ENCODE measurements at places on chromosomes 12 and 14.

DNA sequence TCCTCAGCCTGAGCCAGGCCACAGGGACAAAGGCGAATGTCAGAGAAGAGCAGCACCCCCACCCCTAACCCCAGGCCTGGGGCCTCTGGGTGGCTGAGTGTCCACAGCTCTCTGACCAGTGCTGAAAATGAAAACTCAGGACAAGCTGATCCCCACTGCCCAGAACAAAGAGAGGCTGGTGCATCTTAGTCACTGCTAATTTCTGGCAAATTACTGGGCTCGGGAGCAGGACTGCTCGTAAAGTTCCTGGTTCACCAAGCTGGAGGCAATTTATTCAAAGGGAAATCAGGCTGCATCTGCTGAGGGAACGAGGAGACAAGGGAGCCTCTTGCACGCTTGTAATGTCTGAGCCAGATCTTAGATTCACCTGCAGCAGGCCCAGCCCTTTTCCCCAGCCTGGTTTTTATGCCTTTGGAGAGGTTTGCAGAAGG is 43.2 kb downstream of the CALM1 start:
- no peak for DNase-seq

DNA sequence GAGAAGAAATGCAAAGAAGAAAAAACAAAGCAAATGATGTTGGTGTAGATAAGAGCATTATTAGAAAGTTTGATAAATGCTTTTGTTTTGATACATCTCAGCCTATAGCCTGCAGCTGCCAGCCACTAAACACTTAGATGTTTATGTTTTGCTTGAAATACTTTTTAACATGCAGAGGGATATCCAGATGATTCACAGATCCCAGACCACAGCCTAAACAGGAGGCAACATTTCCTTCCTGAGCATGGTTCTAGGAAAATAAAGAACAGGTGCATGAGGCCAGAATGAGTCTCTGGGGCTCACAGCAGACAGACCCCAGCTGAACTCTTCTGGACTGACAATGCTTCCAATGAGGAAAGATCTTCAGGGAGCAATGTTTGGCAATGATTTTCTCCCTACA is 103.7 kb upstream of the EEA1 start:
- no peak for DNase-seq

GRCh38 chr14:21320913-21321312 is 41.0 kb downstream of the RPGRIP1 start:
- no peak for DNase-seq

GRCh38 chr12:53985994-53986685 is 1.2 kb downstream of the HOXC10 start:
- DNase-seq: no peak

GRCh38 chr14:96168581-96168980 is 36.1 kb upstream of the BDKRB2 start:
- no peak for DNase-seq

DNA sequence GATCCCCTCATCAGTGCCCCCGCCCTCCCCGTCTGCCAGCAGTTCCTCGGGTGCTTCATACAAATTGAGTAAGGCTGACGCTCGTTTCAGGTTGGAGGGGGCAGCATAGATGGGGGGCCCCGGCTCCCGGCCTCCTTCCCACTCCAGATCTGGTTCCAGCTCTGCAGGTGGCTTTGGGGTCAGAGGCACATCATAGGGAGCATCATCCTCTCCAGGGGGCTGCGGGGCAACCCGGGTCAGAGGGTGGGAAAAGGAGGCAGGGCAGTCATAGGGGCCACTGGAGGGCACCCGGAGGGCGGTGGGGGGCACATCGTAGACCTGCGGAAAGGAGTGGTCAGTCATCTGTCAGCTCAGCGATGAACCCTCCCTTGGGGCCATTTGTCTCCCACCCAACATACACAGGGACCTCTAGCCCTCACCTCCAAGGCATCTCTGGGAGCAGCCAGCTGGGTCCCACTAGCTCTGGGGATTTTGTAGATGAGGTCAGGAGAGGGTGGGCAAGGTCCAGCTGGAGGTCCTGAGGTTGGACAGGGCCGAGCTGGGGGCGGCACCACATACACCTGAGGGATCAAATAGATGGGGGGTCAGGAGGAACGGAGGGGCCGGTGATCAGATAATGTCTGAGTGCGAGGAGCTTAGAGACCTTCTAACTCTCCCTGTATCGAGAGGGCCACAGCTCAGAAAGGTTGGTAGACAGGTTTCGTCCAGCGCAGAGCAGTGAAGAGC is 5.1 kb downstream of the EFS start:
- DNase-seq: no peak

DNA sequence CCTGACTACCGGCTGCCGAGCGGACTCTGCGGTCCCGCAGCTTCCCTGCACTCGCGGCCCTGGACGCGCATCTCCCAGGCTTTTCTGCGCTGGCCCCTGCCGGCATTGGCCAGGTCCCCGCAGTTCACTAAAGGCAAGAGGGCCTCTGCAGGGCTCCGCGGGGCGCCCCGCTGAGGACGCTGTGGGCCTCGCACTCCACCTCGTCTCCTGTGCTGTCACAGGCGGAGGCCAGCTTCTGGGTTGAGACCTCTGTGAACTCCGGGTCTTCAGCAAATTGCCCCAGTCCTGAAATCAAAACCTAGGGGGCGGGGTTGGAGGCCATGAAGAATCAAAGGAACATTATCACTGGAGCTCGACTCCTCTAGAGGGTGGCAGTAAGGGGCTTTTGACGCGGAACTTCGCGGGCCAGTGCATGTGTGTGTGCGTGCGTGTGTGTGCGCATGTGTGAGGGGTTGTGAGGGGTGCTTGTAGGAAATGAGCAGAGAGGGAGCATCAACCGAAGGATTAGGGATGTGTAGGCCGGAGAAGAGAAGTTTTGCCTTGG is 68.5 kb upstream of the CAPRIN2 start:
- no peak for DNase-seq

DNA sequence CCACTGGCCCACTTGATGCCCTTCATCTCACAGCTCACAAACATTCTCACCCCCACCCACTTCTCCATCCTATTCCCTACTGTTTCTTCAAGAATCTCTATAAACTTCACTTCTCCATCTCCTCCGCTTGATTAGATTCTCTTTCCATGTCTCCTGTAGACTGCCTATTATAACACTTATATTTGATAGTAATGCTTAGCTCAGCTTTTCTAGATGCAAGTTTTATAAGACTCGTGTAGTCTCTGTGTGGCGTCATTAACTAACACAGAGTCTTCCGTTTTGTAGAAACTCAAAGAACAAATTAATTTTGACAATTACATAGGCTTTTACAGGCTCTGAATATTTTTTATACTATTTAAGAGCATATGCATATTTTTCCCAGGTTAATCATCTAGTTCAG is 25.7 kb downstream of the KCNC2 start:
- no peak for DNase-seq

DNA sequence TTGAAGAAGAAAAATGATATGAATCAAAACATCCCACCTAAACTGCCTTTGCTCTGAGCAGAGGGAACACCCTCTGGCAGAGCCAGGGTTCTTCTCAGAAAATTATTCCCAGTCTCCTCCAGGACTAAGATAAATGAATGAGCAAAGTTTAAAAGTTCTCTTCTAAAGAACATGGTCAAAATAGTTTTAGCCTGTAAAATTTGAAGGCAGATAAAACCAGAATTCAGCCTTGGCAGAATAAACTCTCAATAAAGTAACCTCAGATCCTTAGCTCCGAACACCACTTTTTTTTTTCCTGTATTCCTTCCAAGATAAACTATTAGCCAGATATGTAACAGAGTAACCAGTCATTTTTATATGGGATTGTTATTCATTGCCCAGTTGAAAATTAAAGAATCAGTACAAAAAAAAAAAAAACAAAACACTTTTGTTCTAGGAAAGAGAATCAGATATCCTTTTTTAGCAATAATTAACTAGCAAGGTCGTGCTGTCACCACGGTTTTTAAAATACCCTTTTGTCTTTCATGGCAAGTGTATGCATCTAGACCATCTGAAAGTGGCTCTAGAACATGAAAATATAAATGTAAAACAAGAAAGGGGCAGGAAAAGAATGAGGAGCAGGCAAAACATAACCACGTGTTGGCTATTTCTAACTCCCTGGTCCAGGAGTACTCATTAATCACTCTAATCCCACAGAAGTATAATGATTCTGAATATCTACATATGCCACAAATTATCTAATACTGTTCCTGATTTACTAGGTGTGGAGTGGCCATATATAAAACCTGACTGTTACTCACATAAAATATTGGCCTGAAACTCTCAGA is 60.8 kb downstream of the CAPZA3 start:
- DNase-seq: no peak

DNA sequence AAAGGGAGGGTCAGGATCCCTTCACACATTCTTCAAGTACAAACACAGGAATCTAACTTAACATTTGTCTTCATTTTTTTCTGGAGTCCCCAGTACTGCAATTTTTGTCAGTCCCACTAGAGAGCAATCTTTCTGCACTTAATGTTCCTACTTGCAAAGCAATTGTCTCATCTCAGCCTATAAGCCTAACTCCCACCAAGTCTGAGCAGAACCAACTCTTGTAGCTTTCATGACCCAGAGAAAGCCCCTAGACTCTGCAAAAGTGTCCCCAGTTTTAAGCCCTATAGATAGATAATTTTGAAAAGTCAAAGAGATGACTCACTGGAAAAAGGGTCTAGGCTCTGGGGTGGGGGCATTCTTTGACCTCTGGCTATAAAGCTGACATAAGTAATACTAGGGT is 1.8 kb upstream of the ZBTB39 start:
- peak; percentile 86 for DNase-seq

- DNase-seq: peak; percentile 80
Measured at GRCh38 chr12:76084863-76085519, 506 bp upstream of the NAP1L1 start.

GRCh38 chr12:47160316-47161244 is 80.8 kb upstream of the AMIGO2 start:
- DNase-seq: no peak

GRCh38 chr14:51097287-51097686 is 2.4 kb upstream of the TRIM9 start:
- DNase-seq: no peak

DNA sequence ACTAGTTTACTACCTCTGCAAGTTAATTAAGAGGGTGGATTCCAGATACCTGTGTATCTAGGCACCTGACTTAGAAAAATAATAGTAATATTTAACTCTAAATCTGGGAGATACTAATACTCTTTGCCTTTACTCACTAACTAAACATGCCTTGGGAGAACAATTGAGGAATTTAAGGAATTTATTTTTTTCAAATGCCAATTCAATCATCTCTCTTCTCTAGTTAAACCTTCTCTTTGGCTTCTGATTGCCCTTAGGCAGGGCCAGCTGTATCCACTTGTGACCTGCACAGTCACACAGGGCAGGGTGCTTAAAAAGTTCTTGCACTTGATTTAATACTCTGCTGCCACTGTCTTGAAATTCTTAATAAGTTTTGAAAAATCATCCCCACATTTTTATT is 142.4 kb downstream of the PLCZ1 start:
- no peak for DNase-seq

DNA sequence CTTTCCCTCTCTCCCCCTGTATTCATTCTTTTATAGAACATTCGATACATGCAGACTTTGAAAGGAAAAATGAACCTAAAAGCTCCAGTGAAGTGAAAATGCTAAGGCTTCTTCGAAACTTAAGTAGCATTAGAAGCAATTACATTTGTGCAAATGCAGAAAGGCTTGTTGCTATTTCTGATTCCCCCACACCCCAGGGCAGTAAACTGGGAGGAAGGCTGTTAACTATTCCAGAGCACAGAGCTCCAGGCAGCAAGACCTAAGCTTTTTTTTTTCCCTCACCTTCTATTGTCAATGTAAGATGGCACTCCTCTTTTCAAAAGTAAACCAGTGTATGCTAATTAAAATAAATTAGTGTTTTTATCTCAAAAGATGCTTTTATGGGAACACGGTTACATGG is 448.9 kb upstream of the TBX3 start:
- no peak for DNase-seq

DNA sequence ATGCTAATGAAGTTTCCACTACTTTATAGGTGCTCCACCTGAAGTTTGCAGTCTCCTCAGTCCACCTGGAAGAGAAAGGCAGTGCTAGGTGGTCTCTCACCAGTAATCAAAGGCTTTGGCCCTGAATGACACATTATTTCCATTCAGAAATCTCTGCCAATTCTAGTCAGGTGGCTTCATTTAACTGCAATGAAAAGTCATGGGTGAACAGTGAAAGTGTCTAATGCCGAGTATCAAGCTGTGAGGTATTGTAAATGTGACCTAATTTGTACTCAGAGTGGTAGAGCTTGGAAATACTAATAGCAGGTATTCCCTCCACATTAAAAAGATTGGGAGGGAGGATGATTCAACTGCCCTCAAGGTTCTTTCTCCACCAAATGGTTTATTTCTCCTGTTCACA is 220.9 kb upstream of the LRFN5 start:
- no peak for DNase-seq

GRCh38 chr14:100199240-100199860 is 39.6 kb upstream of the YY1 start:
- no peak for DNase-seq

GRCh38 chr12:76964784-76965571 is 86.2 kb upstream of the CSRP2 start:
- DNase-seq: no peak

Measured in RKO (cell line).